Activated naive CD8-positive, alpha-beta T cell treated with anti-CD3 and anti-CD28 coated beads for 36 hours (primary cell): ENCODE measurements at places on chromosomes 1 and 21.

GRCh38 chr1:176694713-176695112 lies 231.7 kb downstream of the PAPPA2 start:
- DNase-seq: no peak

DNA sequence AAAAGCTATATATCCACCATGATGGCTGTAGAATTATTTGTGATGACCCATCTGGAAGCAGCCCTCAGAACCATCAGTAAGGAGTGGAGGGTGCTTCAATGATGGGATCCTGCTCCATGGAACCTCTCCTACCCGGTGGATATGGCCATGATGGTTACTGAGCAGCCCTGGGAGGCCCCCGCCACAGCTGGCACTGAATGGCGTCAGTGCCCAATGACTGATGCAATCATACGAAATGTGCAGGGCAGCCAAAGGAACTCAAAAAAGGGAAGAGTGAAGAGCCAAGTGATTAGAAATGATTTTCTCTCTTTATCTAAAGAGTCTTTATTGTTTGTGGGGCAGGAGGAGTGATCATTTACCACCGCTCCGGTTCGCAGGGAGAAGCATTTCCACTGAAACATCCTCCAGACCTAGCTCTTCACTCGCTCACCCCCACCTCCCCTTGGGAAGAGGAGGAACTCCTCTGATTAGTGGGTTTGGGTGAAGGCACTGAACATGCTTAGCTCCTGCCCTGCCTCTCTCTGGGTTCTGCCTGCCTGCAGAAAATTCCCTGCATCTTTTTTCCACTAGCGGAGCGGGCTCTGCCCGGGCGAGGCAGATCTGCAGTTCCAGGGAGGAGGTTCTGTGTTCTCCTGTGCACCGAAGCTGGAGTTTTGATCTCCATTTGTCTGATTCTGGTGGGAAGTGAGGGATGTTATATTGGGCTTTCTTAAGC lies 260.3 kb downstream of the GRIK3 start:
- no peak for DNase-seq

GRCh38 chr1:202278751-202279150 lies 63.0 kb downstream of the UBE2T start:
- no peak for DNase-seq

DNA sequence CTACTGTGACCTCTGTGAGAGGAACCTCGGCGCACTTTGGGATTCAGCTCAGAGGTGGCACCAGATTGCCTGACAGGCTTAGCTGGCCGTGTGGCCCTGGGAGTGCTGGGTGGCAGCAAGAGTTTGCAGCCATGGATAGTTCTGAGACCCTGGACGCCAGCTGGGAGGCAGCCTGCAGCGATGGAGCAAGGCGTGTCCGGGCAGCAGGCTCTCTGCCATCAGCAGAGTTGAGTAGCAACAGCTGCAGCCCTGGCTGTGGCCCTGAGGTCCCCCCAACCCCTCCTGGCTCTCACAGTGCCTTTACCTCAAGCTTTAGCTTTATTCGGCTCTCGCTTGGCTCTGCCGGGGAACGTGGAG lies 67.5 kb downstream of the DISC1 start:
- DNase-seq: no peak

GRCh38 chr1:20484519-20485462 lies 1.2 kb downstream of the CAMK2N1 start:
- no peak for DNase-seq

GRCh38 chr1:53131590-53131938 lies 10.9 kb downstream of the SLC1A7 start:
- DNase-seq: no peak

GRCh38 chr1:233613252-233614172 lies at the start of gene KCNK1:
Gene KCNK1, plus strand, starts transcription at chr1:233614106. Its CDS starts 66 bp downstream, at chr1:233614172.
- no peak for DNase-seq
